ENCODE measurements at places on chromosomes 5 and 9.

- no peak for DNase-seq
Observed at GRCh38 chr9:26551451-26551850, 341.2 kb downstream of the CAAP1 start.

DNA sequence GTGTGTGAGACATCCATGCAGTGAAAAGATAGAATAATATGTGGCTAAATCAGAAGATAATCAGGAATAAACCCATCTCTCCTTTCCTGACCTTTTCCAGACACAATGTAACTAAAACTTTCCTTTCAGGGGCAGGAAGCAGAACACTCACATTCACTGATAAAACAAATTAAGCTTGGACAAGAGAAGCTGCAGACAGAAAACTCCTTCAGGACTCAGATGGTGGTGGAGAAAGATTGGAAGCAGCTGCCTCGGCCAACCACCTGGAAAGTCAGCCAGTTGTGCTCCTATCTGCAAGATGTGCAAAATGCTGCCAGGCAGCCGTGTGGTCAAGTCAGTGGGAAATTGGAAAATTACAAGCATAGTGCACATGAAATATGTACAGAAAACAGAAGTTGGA, 26.9 kb downstream of the RASEF start:
- no peak for DNase-seq

GRCh38 chr5:43227655-43228054, 35.6 kb downstream of the NIM1K start:
- DNase-seq, result peak; percentile 52

- no peak for DNase-seq
Observed at GRCh38 chr9:138120511-138121437, 243.2 kb downstream of the CACNA1B start.

- no peak for DNase-seq
Observed at GRCh38 chr5:134547066-134547465, 21.6 kb downstream of the JADE2 start.

DNA sequence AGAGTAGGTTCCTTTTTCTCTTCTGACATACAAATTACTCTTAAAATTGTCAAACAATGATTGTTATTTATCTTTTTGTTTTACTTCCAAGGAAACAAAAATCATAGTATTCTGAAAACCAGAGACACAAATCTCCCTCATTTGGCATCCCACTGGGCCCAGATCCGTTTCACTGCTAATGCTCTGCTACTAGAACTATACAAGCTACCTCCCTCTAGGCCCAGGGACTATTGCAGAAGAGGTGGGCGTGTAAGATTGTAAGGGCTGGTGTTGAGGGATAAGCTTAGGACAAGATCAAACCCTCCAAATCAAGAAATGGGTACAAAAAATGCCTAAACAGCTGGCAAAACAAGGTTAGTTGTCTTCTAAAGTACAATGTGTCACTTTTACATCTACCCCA, 928.9 kb upstream of the CDH10 start:
- DNase-seq, result no peak

GRCh38 chr9:133768859-133769510, 30.8 kb upstream of the SARDH start:
- no peak for DNase-seq

DNA sequence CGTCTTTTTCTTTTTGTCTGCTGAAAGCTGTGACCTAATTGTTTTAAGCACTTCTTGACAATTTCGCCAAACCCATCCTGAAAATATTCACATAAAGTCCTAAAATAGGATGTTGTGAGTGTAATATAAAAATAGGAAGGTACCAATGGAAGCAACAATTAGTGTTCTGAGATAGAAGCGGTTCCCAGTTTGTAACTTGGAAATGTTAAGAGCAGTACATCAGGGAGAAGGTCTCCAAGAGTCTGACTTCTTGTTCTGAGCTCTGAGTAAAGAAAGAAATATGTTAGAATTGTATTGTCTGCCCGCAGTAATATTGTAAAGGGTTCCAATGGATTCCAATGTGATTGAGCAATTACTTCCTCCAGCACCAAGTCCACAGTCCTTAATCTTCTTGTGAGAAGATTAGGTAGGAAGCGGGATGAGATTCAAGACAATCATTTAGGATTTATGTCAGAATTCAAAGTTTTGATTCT, 3.9 kb downstream of the VCAN start:
- no peak for DNase-seq

DNA sequence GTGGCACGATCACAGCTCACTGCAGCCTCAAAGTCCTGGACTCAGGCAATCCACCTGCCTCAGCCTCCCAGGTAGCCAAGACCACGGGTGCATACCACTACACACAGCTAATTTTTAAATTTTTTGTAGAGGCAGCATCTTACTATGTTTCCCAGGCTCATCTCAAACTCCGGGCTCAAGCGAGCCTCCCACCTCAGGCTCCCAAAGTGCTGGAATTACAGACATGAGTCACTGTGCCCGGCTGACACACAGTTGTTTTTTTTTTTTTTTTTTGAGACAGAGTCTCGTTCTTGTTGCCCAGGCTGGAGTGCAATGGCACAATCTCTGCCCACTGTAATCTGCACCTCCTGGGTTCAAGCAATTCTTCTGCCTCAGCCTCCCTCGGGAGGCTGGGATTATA, 70.1 kb upstream of the CNOT6 start:
- no peak for DNase-seq

DNA sequence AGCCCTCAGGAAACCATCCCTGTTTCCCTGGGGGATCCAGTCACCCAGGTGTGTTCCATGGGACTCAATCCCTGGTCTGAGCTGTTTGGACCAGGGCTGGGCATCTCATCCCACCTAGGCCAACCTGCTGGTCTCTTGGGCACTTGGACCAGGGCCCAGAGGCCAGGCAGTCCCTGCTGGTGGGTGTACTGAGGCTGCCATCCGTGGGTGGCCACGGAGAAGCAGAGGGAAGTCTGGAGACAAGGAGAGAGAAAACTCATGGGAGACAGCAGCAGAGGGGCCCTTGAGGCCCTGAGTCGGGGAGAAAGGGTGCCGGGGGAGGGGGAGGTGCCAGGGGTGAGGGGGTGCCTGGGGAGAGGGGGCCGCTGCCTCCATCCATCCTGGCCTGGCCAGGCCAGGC, 247.8 kb downstream of the PBX3 start:
- no peak for DNase-seq

DNA sequence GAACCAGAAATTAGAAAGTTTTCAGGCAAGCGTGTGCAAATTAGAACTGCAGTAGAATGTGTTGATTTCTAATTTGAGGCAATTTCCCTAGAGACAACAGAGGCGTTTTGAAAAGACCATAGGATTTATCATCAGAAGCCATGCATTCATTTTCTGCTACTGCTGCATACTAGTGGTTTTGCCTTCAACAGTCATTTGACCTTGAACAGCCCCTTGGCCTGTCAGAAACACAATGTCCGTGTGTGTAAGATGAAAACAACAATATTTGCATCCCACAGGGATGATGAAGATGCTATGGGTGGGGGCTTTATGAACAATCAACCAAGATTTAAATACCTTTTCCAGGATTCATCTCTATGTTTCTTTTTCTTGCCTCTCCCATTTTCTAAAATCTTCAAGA, 73.7 kb downstream of the PDE4D start:
- no peak for DNase-seq

DNA sequence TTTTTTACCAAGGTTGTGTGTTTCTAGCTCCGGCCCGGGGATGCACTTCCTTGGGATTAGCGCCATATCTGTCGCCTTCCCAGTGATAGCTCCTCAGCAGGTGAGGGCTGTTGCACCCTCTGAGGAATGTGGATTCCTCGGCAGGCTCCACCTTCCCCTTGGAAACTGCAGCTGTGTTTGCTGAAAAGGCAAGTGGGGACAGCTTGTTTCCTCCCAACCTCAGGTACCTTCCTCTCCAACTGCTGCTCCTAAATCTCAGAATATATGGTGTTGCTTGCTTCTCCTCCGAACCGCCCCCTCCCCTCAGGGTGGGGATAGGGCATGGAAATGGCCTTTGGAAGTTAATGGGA, 1.3 kb downstream of the SLC1A1 start:
- no peak for DNase-seq

All from inflammatory macrophage treated with lipopolysaccharide for 4 hours (primary cell).